Activated CD4-positive, alpha-beta memory T cell treated with anti-CD3 and anti-CD28 coated beads, Interleukin-2, amount 10 ng/mL, durations not matched to agents 7 days and 5 days (primary cell): ENCODE measurements at places on chromosomes 7 and 10. TPM values are rescaled to one million over a fixed set of nuclear protein-coding genes. Genes with fewer than 3 reads are reported as not detected.
A peak's percentile ranks its signal among the peaks of the same experiment; 100 is the strongest.

- no peak for DNase-seq
These were observed 6.2 kb upstream of the DMBT1 start for GRCh38 chr10:122554131-122555036.

DNA sequence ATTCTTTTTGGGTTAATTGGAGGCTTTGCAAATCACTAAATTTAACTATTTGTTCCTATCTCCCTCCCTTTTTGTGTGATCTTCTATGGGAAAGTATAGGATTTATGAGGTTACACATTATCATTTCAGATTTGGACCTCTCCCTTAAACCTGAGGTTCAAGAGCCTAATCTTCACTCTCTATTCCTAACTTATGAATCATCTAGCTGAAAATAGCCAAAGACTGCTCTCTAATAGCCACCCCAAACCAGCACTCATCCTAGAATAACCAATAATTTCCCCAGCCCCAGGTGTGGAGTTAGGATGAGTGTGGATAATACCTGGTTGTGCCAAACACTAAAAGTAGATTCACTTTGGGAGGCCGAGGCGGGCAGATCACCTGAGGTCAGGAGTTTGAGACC is 499.2 kb downstream of the GFRA1 start:
- DNase-seq: no peak

- peak; percentile 29 for DNase-seq
These were observed 221.7 kb downstream of the PHTF2 start for GRCh38 chr7:78020136-78020873.

- no peak for DNase-seq
These were observed 64.9 kb upstream of the PALS2 start for GRCh38 chr7:24508316-24508715.

DNA sequence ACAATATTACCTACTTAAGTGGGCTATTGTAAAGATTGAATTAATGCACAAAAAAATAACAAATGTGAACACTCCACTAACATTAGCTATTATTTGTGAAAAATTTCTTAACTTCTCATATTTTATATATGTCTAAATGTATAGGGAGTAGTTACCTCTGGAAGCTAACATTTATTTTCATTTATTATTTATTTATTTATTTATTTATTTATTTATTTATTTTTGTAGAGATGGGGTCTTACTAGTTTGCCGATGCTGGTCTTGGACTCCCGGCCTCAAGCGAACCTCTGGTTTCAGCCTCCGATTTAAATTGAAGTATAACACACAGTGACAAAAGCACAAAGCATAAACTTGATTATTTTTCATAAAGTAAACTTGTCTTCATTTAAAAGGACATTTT is 5.1 kb upstream of the SPOCK2 start:
- DNase-seq: no peak

Gene ZNF716
- total RNA-seq: not detected

Gene CYP3A4
- total RNA-seq: not detected

Gene CALML5
- not detected for total RNA-seq
